ENCODE measurements at places on chromosomes 3 and 15.

DNA sequence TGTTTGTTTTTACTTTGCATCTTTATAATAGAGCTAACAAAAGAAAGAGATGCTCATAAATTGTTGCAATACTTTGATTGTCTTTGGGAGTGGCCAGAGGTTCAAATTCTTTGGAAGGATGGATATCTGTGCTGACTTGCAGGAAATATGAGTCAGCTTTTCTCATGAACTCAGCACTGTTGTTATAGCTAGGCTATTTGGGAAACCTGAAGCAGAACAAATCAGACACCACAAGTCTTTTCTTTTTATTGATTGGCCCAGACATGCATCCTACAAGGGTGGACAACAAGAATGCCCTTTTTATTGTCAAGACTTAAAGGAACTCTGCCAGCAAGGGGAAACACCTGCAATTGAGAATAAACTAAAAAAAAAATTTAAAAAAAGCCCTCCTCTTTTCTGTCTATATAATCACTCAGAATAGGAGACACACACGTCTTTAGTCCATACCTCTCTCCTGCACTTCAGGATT is 4.6 kb upstream of the DENND4A start:
- no peak for DNase-seq

DNA sequence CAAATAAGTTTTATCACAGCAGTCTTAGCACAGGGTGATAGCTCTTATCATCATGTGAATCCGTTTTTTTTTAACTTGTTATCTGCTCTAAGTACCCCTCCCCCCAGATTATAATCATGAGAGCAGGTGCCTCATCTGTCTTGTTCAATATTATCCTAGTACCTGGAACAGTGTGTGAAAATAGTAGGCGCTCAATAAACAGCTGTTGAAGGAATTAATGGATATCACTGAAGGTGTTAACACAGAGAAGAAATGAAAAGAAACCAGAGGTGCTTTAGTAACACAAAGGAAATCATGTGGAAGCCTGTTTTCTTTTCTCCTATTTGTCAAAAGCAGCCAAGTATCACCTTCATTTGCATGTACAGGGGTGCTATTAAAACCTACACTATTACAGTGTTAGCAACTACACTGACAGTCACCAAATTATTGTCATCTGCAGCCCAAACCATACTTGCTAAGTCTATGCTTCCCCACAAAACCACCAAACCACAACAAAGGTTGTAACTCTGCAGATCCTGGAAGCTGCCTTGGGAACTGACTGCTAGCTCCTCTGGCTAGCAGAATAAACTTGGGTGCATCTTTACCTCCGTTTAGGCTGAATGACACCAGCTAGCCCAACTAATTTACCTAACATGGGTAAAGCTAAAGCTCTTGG is 2.9 kb downstream of the XPC start:
- no peak for DNase-seq

- DNase-seq, result no peak
These were observed 26.4 kb downstream of the CBLB start for GRCh38 chr3:105842449-105842848.

- no peak for DNase-seq
These were observed 9.2 kb upstream of the SLC6A1 start for GRCh38 chr3:10983219-10983916.

Data from muscle of back (tissue), 13 donors.